ENCODE measurements at places on chromosomes 7 and 10.

DNA sequence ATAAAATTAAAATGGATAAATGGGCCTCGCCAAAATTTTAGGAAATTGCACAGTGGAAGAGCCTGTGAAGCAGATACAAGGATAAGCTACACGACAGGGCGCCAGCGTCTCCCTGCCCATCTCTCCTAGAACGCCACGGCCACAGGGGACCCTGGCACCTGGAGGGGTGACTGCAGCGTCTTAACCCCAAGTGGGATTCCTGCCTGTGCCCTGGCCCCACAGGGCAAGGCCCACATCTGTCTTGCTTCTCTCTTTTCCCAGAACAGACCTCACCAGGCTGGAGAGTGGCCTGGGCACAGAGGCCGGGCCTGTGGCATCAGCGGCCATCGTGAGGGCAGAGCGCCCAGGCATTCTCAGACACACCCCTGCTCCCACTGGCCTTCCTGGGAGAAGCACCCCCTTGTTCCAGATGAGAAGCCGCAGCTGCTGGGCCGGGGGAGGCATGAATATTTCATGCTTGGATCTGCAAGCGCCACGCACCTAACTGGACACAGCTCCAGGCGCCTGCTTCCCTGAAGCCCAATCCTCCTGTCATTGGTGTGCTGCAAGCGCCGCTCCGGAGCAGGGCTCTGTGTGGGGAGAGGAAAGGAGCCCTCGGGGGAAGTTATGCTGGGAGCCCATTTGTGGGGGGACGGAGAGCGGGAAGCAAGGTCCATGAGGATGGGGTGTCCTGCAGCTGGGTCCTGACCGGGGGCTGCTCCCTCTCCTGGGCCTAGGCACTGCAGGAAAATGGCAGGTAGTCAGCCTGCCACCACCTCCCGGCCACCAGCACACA, 153.5 kb downstream of the ELFN1 start:
- H3K27me3 ChIP-seq: peaks cover 11% of the 10 kb centered on the region
- H3K36me3 ChIP-seq: peaks cover 1% of the 10 kb centered on the region
- no peak for DNase-seq
- H3K27ac ChIP-seq: no peak overlapping the region
- H3K4me3 ChIP-seq: no peak overlapping the region

- no peak for DNase-seq
- no peak overlapping the region for H3K27ac ChIP-seq
- no peaks in the 10 kb centered on the region for H3K36me3 ChIP-seq
- no peaks in the 10 kb centered on the region for H3K27me3 ChIP-seq
Observed at GRCh38 chr7:45643630-45644029, 69.5 kb downstream of the ADCY1 start.

DNA sequence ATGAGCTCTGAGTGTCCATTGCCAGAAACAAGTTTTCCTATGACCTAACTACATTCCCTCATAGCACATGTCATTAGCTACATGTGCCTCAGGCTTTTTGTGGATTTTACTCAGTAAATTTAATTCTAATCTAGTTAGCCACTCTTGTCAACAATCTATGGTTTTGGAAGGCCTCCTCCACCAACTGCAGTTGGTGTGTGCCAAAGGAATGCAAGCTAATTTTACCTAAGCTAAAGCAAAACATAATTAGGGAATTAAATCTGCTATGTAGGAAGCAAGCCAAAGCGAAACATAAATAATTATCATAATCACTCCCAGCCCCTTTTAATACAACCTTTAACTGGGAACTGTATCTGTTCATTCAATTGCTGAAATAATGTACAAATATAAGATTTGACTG, 3.5 kb upstream of the CTTNBP2 start:
- peaks cover 29% of the 10 kb centered on the region for H3K27me3 ChIP-seq
- DNase-seq: no peak
- H3K36me3 ChIP-seq: no peaks in the 10 kb centered on the region

- H3K36me3 ChIP-seq: no peaks in the 10 kb centered on the region
- no peaks in the 10 kb centered on the region for H3K4me1 ChIP-seq
- H3K4me3 ChIP-seq: no peak overlapping the region
- DNase-seq: no peak
Observed at GRCh38 chr7:113179313-113179712, 61.0 kb upstream of the SMIM30 start.

DNA sequence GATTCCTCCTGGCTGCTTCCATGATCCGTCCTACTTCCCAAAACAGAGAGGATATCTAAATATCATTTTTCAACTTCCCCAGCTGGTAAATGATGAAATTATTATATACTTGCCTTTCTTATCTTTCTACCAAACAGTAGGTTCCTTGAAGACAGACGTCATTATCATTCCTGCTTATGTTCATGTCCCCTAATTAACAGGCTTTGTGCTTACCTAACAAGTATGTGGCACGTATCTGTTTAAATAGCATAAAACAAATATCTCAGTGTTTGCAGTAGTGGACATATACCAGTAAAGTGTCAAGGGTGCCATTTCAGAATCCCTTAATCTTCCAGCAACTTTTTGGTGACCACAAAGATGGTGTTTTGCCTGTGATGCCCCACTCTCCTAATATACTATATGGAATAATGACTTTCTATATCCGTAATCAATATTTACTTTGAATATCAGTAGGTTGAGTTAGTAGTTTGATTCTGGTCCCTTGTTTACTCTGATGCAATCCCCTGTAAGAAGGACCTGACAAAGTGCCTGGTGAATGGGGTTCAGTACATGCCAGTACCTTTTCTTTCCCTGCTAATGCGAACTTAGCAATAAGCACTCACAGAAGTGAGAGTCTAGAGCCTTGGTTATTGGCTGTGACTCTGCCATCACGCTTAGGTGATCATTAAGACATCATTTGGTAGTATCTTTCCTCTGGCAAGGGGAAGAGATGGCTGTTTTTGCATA, 124.4 kb downstream of the ITIH5 start:
- peaks cover 11% of the 10 kb centered on the region for H3K4me1 ChIP-seq
- no peak overlapping the region for H3K4me3 ChIP-seq
- peaks cover 4% of the 10 kb centered on the region for H3K27me3 ChIP-seq
- H3K27ac ChIP-seq: no peak overlapping the region
- DNase-seq: no peak
- H3K36me3 ChIP-seq: peaks cover 11% of the 10 kb centered on the region

DNA sequence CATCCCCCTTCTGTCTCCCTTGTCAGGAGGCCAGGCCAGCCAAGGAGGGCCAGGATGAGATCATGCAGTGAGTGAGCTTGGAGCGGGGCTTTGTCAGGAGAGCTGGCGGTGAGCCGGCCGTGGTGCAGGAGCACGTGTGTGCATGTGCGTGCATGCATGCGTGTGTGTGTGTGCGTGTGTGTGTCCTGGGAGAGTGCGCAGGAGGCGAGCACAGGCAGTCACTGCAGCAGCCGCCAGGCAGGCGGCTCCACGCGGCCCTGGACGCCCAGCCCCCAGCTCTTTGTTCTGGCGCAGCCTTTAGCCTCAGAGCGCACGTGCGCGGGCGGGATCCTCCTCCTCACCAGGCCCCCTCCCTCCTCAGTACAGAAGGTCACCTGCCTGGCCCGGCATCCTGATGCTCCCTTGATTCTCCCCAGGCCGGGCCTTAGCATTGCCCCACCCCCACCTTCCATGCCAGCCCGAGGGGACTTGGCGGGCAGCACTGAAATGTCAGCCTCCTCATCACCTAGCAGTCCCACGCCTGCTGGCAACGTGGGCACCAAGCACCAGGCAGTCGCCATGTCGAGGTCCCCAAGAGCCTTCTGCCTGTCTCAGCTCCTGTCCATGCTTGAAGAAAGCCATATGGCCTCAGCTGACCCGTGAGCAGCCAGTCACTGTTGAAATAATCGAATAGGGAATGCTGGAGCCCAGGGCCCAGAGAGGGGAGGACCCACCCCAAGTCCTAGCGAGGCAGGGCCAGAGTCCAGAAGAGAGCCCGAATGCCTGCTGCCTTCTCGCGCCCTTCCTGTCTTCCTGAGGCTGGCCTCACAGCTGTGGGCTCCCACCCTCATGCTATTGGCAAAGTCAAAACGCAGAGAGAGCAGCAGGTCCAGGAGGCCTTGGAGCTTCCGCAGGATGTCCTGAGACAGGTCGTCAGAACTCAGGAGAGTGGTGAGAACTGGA, 125.9 kb upstream of the PPIF start:
- H3K4me1 ChIP-seq: no peaks in the 10 kb centered on the region
- no peak overlapping the region for H3K4me3 ChIP-seq
- no peaks in the 10 kb centered on the region for H3K27me3 ChIP-seq
- H3K36me3 ChIP-seq: peaks cover 4% of the 10 kb centered on the region

GRCh38 chr10:3775696-3776551, 9.1 kb downstream of the KLF6 start:
- no peak for DNase-seq
- H3K27ac ChIP-seq: peak overlapping the region; percentile 58
- H3K4me3 ChIP-seq: peak overlapping the region; percentile 13
- H3K4me1 ChIP-seq: peaks cover 52% of the 10 kb centered on the region
- no peaks in the 10 kb centered on the region for H3K27me3 ChIP-seq
